Caco-2 (cell line): ENCODE measurements at places on chromosomes 1 and 21.

GRCh38 chr1:216075339-216075738, 347.9 kb downstream of the USH2A start:
- DNase-seq, result no peak

- DNase-seq, result no peak
These were observed 697 bp downstream of the PRDM16 start for GRCh38 chr1:3069491-3070308.

- no peak for DNase-seq
These were observed 15.6 kb upstream of the AIM2 start for GRCh38 chr1:159092036-159092760.

- DNase-seq, result no peak
These were observed 255.3 kb downstream of the PDE4B start for GRCh38 chr1:66048011-66048410.

DNA sequence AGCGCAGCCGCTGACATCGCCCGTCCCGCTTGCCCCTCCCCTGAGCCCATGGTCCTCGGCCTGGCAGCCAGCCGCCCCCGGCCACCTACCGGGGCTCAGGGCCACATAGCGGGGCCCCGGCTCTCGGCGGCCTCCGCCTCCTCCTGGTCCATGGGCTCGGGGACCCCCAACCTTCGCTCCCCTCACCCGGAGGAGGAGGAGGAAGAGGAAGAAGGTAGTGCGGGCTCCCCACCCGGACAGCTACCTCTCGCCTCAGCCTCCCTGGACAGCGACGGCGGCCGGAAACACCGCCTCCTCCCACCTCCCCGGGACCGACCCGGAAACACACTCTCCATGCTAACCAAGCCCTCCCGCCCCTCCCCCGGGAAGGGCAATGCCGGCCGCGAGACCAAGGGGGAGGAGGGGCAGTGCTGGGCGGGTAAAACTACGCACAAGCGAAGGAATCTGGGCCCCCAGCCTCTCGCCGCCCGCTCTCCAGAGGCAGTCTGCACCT, at the start of gene KIAA0319L:
Gene KIAA0319L (minus strand): TSS at position 286 of the 493 bp plus-strand sequence. CDS start 2,912 bp downstream, outside the sequence.
- peak; percentile 59 for DNase-seq

GRCh38 chr1:32768110-32768850, 48.9 kb downstream of the YARS1 start:
- DNase-seq, result no peak

GRCh38 chr1:239803781-239804180, 287.9 kb upstream of the FMN2 start:
- no peak for DNase-seq

GRCh38 chr1:186896211-186896610, 67.5 kb downstream of the PLA2G4A start:
- no peak for DNase-seq

GRCh38 chr1:3471356-3472087, 17.1 kb downstream of the ARHGEF16 start:
- peak; percentile 82 for DNase-seq

- DNase-seq, result no peak
These were observed 68.3 kb upstream of the GJB5 start for GRCh38 chr1:34686531-34686930.

DNA sequence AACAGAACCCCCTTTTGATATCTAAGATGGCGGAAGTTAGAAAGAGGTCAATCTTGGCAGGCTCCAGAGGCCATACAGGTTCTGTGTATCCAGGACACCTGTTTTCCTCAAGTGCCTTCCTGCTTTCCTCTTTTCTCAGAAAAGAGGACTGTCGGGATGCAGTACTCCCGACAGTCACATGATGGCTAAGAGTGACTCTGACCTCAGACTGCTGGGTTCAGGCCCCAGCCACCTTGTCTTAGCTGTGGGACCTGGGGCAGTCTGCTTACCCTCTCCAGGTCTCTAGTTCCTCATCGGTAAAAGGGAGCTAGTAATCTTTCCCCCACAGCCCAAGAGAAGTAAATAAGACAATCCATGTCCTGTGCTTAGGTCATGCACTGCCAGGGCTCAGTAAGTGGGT, 29.9 kb downstream of the STK40 start:
- no peak for DNase-seq

GRCh38 chr1:239526391-239526790, 140.0 kb downstream of the CHRM3 start:
- DNase-seq, result no peak

GRCh38 chr21:36425286-36425685, 40.1 kb downstream of the CHAF1B start:
- DNase-seq, result no peak

GRCh38 chr21:27953340-27954045, 986.6 kb upstream of the ADAMTS5 start:
- no peak for DNase-seq

- no peak for DNase-seq
These were observed 163.9 kb downstream of the GABPA start for GRCh38 chr21:25898671-25899070.

DNA sequence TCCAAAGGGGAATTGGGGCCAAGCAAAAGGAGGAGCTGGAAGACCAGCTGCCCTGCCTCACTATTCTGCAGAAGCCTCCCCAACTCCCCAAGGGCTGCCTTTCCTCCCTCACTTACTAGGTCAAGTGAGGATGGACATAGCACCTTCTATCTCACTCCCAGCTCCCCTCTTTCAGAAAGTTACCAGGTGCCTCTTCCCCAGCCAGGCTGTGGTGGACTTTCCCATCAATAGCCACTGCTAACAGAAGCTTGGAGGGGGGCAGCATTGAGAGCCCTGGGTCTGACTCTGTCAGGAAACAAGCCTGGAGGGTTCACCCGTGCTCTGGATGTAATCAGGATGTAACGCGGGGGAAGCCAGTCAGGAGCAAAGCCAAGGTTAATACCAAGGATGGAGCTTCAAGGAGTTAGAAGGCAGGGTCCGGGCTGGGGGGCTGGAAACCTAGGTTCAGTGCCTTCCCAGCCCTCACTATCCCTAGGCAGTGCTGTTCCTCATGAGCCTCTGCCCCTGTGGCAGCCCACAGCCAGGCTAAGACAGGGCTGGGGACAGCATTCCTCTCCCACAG, 127.8 kb upstream of the NGF start:
- DNase-seq, result no peak

DNA sequence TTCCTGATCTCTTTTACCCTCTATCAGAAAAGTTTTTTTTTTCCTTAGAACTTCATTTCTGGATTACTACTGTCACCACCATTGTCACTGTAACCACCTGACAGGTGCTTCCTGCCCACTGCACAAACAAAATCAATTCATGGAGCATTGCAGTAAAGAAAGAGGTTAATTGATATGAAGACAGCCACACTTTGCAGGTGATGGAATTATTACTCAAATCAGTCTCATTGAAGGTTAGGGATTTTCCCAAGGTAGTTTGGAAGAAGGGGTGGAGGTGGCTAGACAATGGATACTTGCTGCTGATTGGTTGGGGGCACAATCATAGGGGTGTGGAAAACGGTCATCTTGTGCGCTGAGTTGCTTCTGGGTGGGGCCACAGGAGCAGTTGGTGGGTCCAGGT, 230.8 kb upstream of the CACYBP start:
- no peak for DNase-seq

- DNase-seq, result no peak
These were observed 114.9 kb upstream of the SLC45A1 start for GRCh38 chr1:8203056-8203455.

DNA sequence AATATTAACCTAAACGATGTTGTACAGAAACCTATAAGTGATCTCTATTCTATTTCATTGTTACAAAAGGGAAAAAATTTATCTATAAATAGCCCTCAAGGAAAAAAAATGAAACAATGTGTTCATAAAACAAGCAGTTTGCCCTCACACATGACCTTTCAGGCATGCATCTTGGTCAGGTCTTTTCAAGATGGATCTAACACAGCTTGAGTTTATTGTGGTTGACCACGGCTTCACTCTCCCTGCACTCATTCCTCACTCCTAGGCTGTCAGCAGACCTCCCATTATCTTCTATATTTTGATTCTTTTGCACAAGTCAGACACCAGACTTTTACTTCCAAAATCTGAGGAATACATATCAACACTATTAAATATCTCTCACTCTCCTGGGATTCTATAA, 544.3 kb downstream of the KCNT2 start:
- DNase-seq, result no peak

GRCh38 chr21:45542242-45542666, at the start of gene SLC19A1:
SLC19A1 (minus strand) TSS chr21:45542440; CDS start chr21:45537959, 4,481 bp downstream.
- DNase-seq, result peak; percentile 49

DNA sequence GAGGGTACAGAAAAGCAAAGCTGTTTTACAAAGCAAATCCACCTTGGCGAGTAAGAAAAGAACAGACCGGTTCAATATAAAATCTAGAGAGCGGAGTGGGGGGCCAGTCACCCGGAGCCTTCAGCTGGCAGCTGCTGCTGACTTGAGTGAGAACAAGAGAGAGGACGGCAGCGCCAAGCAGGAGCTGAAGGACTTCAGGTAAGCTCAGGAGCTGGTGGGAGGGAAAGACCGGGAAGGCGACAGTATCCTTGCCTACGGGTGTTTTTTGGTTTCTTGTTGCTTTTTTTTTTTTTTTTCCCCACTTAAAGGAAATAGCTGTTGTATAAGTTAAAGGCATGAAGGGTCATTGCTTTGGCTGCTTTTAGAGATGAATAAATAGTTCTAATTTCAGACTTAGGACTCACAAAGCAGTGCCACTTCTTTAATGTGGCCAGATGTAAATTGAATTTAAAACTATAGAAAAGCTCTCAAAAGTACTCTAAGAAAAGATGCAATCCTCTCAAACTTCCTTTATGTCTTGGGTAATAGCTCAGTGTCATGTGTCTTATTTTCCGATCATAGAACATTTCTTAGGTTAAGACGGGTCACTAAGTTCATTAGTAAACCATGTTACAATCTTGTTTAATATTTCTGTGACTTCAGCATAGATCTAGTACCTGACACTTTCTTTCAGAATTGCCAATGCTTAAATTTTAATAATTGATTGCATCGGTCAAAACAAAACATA, 82.8 kb downstream of the PRDM2 start:
- no peak for DNase-seq

GRCh38 chr1:156421062-156421938, 52.3 kb downstream of the RHBG start:
- DNase-seq, result peak; percentile 91

DNA sequence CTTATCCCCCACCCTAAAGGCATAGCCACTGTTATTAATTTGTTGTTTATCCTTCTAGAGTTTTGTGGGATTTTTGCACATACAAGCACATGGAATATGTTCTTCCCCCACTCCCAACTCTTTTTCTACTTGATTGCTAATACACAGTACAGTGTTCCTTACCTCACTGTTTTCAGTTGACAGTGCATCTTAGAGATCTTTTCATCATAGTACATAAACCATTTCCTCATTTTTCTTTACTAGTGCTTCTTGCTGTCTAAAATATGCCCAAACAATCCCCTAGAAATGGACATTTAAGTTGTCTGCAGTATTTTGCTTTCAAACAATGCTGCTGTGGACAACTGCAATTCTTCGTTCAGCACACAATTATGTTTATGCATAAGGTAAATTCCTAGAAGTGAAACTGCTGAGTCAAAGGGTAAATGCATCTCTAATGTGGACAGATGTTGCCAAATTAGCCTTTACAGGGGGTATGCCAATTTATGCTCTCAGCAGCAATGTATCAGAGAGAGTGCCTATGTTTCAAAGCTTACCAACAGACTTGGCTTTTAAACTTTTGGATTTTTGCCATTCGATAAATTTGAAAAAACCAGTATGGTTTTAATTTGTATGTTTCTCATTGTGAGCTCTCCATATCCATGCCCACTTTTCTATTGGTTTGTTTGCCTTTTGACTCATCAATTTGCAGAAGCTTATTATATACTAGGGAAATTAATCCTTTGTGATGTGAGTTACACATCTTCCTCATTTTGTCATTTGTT, 132.6 kb downstream of the MRPS6 start:
- DNase-seq, result no peak

- DNase-seq, result no peak
These were observed 669 bp upstream of the ARL8A start for GRCh38 chr1:202145068-202145743.

GRCh38 chr1:46703927-46704641, 14.8 kb downstream of the EFCAB14 start:
- no peak for DNase-seq

DNA sequence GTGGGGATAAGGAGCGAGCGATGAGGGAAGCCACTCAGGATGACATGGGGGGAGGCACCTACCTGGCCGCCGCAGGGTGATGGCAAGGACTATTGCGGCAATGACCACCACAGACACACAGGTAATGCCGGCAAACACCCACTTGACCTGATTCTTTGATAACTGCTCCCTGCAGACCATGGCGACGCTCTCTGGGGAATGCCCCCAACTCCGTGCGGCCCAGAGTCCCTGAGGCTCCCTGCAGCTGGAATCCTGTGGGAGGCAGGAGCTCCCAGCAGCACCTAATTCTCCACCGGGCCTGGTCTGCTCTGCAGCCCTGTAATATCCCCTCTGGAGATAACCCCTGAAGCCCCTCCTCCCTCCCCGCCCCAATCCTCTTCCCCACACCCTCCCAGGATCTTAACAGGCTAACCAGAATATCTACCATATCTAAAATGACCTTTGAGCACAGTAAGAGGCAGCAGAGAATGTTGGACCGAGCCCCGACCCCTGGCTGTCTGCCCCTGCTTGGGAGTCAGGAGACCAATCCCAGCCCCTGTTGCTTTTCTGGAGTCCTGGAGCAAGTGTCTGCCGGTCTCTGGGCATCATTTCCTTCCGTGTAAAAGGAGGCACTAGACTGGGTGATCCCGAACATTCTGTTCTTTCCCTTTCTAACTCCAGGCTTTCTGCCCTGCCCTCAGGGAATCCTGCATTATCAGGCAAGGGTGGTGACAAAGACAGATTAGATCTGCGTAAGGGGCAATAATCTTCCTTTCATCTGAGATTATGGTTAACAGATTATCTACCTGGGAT, at the start of gene FAM151A:
Gene FAM151A (minus strand): TSS at position 310 of the 792 bp plus-strand sequence. CDS start 130 bp downstream, at position 180.
- peak; percentile 62 for DNase-seq

DNA sequence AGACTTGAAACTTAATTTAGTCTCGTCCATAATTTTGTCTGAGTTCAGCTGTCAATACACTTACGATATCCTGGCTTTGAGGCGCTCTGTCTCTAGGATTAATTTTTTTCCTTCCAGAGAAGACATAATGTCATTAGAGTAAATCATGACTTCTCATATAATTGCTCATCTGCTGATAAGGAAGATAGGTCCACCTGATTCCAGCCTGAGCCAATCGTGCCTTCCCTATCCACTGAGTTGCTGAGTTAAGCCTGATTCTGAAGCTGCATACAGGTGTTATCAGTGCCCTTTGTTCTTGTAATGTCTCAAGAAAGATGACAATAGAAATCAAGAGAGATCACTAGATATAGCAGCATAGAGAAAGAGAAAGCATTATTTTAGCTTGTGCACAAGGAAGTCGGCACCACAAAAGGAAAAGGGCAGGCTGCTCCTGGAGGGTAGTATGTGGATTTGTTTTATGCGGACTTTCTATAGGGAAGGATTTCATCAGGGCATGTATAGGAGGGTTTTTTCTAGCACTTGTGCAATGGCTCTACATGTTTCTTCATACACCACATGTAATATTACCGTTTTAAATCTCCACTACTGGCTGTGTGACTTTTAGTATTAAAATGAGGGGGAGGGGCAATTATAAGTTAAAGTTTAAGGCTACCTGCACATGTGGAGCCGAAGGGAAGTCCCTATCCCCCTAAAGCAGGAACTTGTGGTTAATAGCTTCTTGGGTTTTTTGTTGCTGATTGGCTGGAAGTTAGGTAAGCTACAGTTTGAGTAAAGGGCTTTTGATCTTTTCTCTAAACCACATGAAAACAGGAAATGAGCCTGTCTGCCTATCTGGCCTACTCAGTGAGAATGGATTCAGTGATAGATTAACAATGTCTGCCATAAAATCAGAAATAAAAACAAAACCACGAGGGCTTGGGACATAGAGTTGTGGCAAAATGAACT, 133.4 kb downstream of the PLPPR5 start:
- DNase-seq, result no peak
